Activated T-cell treated with anti-CD3 and anti-CD28 coated beads for 1 hour (primary cell): ENCODE measurements at places on chromosomes 13 and 19.

- no peak for DNase-seq
Observed at GRCh38 chr19:18541992-18542940, 1.1 kb downstream of the FKBP8 start.

GRCh38 chr13:27510082-27510481 is 59.7 kb upstream of the MTIF3 start:
- no peak for DNase-seq

DNA sequence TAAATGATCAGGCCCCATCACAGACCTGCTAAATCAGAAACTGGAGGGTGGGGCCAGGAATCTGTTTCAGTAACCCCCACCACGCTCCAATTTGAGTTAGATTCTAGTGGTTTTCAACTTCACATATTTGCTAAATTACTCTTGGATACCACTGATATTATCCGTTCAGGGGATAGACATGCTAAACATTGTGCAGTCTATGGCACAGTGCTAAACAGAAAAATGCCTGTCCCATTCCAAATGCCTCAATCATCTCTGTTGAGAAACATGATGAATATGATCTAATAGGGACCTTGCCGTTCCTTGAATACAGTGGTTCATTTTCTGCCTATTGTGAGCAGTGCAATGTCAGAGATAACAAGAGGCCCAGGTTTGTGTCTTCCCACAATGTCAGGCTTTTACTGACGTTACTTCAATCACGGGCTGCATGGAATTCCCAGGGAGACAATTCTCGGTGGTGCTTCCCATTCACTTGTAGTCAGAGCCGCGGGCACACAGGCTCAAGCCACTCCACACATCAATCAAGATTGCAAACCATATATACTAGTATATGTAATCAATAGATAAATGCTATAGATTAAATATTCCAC is 52.7 kb downstream of the MYO16 start:
- DNase-seq, result no peak

DNA sequence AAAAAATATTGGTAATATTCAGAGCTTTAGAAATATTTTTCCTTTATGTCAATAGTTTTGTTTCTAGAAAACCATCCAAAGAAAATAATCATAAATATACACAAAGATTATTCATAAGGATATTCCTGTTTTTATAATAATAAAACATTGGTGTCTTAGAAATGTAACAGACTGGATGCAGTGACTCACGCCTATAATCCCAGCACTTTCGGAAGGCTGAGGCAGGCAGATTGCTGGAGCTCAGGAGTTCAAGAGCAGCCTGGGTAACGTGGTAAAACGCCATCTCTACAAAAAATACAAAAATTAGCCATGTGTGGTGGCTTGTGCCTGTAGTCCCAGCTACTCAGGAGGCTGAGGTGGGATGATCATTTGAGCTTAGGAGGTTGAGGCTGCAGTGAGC is 106.8 kb downstream of the DHRS12 start:
- no peak for DNase-seq

DNA sequence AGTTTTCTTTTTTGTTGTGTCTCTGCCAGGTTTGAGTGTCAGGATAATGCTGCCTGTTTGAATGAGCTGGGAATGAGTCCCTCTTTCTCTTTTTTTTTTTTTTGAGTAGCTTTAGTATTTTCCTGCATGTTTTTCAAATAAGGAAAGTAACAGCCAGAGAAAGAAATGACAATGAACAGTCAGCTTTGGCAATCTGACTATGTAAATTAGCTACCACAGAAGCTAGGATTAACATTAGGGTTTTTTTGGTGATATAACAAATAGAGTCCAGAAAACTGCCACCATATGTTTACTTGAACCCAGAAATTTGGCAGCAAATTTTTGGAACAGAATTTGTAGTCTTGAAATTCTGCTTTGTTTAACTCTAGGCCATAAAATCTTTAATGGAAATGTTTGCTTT is 50.5 kb downstream of the SGCG start:
- DNase-seq, result no peak

- no peak for DNase-seq
Observed at GRCh38 chr13:34383728-34384127, 558.3 kb upstream of the NBEA start.

DNA sequence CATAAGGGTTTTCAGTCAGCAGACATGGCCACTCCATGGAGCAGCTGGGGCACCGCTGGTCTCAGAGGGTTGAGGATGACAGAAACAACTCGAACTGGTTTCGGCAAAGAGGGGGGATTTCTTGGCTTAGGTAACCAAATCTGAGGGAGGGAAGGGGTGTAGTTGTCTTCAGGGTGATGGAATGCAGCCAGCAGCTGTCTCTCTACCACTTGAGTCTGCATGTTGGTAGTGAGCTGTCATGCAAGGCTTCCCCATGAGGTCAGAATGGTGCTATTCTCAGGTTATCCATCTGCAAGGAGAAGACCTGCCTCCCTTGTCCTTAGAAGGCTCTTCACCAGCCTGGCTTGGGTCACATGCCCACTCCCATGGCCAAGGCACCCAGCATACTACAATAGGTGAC is 55.6 kb upstream of the PEG3 start:
- no peak for DNase-seq

GRCh38 chr13:46953331-46953730 is 56.5 kb upstream of the HTR2A start:
- no peak for DNase-seq

DNA sequence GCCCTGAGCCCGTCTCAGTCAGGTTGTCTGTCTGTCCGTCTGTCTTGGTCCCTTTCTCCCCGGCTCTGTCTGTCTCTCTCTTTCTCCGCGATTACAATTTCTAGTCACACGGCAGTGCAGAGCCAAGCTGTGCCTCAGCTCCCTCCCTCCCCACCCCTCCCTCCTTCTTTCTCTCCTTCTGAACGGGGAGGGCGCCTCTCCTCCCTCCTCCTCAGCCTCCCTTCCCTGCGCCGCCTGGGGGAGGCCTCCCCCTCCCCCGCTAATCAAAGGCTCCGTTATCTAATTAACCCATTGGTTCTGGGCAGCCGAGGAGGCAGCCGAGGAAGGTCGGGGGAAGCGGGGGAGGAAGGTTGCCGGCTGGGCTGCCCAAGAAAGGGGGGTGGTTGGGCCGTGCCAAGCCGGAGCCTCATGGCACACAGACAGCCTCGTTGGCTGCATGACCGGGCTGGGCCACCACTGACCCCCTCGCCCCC is 16.5 kb downstream of the LRRC4B start:
- DNase-seq, result no peak

GRCh38 chr13:51923983-51924539 is 62.3 kb downstream of the CCDC70 start:
- no peak for DNase-seq

- DNase-seq, result no peak
Observed at GRCh38 chr13:101755228-101755887, 302.9 kb downstream of the ITGBL1 start.

DNA sequence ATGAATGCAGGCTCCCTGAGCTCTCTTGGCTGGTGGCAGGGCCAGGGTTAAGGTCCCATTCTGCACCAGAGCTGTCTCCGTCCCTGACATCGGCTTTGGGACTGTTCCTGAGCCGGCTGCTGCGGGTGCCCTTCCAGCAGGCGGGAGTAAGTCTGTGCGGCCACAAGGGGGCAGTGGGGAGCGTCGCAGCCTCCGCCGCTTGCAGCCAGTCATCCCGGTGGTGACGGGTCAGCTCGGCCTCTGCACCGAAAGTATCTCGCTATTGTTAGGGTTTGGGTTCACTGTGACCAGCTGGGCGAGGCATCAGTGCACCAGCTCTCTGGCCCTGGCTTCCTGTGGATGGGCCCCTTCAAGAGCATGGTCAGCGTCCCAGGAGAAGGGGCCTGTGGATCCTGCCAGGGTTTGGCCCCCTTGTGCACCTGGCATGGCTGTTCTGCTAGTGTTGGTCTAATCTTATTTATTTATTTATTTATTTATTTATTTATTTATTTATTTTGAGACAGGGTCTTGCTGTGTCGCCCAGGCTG is 15.1 kb downstream of the NDUFB7 start:
- DNase-seq, result peak; percentile 66

- no peak for DNase-seq
Observed at GRCh38 chr13:33138441-33138840, 122.2 kb downstream of the KL start.

- DNase-seq, result no peak
Observed at GRCh38 chr13:92640936-92641335, 585.7 kb upstream of the GPC6 start.
